HFFc6 (cell line): ENCODE measurements at places on chromosomes 6 and 20.

DNA sequence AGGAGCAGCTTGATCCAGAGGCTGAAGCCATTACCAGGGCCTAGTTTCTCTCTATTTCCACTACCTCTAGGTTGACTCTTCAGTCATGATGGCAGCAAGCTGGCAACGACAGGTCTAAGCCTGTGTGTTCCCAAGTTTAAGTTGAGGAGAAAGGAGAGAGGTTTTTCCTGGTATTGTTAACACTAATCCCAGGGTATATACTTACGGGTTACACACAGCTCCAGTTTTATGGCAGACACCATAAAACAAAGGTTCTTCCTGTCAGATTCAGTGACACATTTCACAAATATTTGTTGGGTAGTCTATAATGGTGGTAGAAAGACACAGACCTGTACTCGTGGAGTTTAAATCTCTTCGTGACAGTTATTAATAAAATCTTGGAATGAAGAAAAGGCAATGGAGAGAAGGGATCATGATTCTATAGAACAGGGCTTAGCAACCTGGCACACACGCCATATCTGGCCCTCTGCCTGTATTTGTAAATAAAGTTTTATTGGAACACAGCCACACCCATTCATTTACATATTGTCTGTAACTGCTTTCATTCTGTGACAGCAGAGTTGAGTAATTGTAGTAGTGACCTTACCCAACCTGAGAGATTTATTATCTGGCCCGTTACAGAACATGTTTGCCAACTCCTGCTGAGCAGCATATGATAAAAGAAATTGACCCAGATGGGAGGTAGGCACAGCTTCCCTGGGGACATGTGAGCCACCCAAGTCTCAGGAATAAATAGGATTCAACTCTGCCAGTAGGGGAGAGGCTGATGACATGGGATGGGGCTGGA, 323.3 kb downstream of the CDH4 start:
- no peak for DNase-seq

GRCh38 chr6:170287371-170287876, 3.5 kb downstream of the DLL1 start:
- no peak for DNase-seq

GRCh38 chr6:36040958-36041357, 13.3 kb downstream of the MAPK14 start:
- no peak for DNase-seq

DNA sequence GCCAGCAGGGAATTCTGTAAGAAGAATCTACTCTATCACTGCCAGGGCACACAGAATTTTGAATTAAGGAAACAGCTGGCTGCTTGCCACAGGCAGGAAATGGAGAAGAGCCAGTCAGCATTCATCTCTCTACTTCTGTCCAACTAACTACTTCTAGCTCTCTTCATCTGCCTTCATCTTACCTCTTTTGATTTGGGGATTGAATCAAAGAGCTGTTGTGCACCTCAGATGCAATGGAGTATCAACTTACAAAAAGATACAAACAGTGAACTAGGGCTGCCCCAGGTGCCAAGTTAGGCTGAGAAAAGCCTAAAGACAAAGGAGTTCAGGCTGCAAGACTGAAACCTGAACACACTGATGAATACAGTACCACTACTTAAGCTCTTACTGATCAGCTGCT, 82.0 kb downstream of the PTPRK start:
- no peak for DNase-seq

DNA sequence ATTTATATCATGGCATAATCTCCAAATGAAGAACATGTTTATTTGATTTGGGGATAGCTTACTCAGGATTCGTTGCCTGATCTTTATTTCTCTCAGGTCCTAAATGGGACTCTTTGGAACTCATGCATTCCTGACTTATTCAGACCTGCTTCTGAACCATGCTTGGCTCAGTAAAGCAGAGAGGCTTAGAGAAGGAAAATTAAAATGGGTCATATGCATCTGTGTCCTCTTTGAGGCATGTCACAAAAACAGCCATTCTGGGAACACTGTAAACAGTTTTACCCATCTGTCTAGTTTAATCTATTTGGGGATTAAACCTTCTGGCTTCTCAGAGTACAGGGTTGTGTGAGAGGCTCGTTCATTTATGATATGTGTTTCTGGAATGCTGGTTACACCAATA, 1017.3 kb downstream of the KIF16B start:
- no peak for DNase-seq

DNA sequence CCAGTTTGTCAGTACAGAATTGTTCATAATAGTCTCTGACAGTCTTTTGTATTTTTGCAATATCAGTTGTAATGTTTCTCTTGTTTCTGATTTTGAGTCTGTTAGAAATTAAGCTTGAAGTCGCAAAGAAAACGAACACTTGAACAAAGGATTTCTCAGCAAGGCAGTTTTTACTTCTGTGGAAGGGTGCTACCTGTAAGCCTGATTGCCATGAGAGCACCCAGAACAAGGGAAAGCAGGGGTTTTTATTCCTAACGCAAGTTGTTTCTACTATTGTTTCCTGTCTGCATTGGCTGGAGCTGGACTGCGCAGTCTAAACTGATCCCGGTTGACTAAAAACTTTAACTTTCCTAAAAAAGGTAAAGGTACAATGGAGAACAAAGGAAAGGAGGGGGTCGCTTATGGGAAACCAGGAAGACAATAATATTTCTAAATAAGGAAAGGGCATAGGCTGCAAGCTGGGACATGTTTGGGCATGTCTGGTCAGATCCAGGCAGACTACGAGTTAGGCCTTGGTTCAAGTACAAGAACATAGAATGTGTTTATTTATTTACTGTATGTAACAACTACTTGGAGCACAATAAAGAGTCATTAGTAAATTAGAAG, 28.5 kb downstream of the HLA-B start:
- DNase-seq: no peak

DNA sequence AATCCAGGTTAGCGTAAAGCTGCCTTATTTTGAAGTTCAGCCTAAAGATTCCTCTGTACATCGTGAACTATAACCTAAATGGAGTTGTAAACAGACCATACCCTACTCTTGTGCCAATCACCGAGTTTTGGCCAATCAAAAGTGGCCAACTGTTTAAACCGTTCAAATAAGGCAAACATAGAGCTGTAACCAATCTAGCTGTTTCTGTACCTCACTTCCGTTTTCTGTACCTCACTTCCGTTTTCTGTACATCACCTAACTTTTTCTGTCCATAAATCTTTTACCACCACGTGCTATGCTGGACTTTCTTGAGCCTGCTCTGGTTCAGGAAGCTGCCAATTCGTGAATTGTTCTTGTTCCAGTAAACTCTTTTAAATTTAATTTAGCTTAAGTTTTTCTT, 39.7 kb downstream of the LBP start:
- DNase-seq: no peak

GRCh38 chr6:149060985-149061760, 256.3 kb upstream of the TAB2 start:
- DNase-seq: no peak

GRCh38 chr6:1538810-1539478, 70.8 kb upstream of the FOXC1 start:
- DNase-seq: no peak

DNA sequence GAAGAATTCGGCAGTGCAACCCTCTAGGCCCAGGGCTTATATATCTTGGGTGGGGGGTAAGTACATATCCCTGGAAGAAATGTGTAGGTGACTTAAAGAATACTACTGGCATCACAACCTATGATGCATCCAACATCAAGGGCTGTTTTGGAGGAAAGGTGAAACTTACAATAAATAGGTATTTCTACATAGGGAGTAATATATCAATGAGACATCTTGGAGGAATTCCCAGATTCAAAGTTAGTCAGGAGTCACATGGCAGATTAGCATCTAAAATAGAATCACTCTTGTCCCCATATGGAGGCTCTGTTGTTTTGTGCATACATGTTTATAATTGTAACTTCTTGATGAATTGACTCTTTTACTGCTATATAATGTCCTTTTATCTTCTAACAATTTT, 375.5 kb downstream of the PAX1 start:
- DNase-seq: no peak

DNA sequence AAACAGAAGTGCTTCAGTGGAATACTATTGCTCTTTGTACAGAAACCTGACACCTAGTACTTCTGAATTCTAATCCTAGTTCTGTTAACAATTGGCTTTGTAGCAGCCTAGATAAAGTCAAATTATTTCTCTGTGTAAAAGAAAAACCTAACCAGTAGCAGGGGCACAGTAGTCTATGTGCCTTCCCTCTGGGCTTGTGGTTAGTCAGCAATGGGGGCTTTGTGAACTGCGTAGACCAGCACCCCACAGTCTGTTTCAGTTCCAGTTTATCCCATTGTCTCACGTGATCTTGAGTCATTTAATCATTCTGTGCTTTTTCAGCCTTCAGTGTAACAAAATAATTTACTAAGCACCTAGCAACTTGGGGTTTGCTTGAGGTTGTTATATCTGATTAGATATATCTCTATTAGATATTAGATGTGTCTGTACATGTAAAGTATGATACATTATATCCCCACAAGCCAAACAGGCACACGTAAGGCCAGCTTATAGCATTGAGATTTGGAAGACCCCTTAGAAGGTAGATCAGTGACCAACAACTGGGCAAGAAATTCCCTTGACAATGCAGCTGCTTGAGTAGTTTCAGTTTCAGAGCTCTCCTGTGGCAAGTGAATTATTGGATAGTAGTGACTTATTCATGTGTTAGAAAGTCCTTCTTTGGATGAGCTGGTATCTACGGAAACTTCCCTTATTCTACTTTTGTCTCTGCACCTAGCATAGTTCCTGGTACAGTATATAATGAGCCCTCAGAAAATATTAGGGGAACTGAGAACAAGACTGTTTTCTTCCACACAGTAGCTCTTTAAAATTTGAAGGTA, 27.9 kb upstream of the CCR6 start:
- no peak for DNase-seq
